Non-pigmented ciliary epithelial cell (primary cell): ENCODE measurements at places on chromosomes 11 and 22.
A peak's percentile ranks its signal among the peaks of the same experiment; 100 is the strongest.

DNA sequence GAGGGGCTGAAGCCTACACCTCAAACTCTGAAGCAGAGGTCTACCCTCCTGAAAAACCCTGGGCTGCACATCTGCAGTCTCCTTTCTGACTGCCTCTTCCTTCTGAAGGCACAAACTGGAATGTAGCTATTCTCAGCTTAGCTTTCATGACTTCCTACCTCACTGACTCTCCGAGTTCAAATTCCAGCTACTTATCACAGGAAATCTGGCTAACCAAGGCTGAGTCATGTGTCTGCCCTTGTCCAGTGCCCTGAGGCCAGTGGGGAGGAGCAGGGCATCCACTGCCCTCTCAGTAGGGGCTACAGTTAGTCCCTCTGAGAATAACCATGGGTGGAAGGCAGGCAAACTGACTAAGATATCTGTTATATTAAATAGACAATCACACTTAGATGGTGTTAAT is 29.2 kb downstream of the PDGFD start:
- no peak for DNase-seq

DNA sequence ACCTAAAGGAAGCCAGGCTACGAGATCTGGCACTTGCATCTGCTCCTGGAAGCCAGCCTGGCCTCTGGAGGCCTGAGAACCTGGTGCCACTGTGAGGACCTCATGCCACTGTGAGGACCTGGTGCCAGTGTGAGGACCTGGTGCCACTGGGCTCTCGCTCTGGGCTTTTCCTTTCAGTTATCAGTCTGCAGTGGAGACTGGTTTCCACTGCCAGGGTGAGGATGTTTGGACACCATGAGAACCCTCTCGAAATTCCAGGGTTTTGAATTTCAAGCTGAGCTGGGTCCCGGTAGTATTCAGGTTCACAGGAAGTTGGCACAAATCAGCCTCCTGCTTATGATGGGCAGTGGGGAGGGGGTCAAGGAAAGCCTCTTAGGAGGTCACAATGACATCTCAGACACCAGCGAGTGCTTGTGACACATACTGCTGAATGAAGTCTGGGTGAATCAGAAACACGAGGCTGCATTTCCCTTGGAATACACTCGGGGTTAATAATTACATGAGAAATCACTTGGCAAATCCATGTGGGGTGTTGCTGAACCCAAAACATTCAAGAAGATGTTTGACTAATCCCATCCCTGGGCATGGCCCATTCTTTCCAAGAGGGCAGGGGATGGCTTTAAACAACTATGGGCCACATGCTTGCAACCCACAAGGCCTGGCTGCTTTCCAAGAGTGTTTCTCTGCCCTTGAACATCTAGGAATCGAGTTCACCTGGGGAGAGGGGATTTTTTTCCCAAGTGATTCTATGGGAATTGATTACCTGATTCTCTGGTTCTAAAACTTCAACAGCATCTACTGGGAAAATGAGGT is 60.2 kb downstream of the LINC01488 start:
- no peak for DNase-seq

DNA sequence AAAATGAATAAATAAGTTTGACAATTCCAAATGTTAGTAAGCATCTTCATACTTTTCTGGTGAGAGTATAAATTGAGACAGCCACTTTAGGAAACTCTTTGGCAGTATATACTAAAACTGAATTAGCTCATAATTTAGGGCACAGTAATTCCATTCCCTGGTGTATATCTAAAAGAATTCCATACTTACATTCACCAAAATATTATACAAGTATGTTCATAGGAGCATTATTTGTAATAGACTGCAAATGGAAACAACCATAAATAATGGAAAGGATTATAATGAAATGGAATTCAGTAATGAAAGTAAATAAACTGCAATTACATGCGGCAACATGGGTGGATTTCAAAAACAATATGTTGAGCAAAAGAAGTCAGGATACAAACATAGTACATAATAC is 315.8 kb upstream of the LRRC4C start:
- no peak for DNase-seq

DNA sequence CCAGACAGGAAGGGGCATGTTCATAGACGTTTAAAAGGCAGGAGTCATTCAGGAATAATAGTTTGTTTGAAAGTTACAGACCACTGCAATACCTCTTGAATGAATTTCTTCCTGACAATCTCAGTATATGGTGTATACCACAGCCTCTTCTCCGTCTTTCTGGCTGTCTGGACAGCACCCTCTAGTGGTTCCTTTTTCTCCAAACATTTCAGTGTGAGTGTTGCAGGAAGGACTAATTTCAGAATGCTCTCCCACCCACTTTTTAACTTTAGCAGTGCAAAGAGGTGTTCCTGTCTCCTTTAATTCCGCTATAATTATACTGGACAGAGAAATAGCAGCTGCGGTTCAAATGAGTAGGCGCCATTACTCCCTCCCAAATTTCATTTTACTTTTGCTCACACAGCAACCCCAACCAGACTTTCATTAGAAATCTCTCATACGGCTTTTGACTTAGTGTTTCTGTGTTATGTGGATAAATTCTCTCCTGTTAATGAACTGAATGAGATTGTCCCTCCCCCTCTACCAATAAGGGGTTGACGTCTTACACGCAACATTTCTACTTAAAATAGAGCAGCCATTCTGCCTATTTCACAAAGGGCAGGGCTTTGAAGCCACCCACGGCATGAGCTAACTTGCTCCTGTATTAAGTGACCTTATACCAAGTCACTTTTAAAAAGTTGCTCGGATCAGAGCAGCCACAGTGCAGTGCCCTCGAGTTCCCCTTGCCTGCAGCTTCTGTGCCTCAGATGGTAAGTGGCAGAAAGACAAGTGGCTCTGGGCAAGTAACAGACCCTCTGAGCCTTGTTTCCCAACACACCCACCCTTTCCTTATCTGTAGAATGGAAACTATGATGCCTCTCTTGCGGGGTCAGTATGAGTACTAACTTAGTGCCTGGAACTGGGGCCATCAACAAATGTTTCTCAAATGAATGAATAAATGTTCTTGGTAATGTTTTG is 368.6 kb downstream of the OPCML start:
- DNase-seq: peak; percentile 1

GRCh38 chr11:120079750-120080610 is 57.9 kb downstream of the TRIM29 start:
- DNase-seq: no peak

DNA sequence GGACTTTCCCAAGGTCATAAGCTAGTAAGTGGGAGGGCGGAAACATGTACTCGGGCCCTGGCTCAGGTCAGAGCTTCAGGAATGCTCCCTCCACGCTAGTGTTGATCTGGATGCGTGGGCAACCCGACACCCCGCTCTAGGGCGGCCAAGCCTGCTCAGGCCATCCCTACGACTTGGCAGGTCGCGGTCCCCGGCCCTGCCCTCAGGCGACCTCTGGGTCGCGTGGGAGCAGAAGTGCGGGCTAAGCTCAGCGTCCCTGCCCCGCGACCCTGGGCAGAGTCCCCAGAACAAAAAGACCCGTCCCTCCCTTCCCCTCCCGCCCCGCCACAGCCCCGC is 781 bp upstream of the TEF start:
- DNase-seq: peak; percentile 60

DNA sequence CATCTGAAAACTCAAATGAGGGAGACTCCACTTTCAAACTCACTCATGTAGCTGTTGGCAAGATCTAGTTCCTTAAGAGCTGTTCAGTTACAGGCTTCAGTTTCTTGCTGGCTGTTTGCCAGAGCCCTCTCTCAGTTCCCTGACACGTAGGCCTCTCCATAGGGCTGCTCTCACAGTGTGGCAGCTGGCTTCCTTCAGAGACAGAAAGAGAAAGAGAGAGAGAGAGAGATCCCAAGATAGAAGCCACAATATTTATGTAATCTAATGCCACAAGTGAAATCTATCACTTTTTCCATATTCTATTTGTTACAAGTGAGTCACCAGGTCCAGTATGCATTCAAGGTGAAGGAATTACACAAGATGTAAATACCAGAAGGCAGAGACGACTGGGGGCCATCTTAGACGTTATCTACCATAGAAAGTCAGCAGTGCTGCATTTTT is 168.8 kb downstream of the RCN1 start:
- peak; percentile 70 for DNase-seq

DNA sequence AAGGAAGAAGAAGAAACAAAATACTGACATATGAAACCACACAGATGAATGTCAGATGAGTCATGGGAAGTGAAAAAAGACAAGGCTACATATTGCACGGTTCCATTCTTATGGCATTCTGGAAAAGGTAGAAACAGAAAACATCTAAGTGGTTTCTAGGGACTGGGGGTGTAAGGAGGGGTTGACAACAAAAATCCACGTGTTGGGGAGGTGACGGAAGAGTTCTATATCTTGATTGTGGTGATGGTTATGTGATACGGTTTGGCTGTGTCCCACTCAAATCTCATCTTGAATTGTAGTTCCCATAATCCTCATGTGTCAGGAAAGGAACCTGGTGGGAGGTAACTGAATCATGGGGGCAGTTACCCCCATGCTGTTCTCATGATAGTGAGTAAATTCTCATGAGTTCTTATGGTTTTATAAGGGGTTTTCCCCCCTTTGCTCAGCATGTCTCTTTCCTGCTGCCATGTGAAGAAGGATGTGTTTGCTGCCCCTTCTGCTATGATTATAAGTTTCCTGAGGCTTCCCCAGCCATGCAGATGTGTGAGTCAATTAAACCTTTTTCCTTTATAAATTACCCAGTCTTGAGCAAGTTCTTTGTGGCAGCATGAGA is 6.4 kb upstream of the ARFGAP3 start:
- DNase-seq: peak; percentile 84

DNA sequence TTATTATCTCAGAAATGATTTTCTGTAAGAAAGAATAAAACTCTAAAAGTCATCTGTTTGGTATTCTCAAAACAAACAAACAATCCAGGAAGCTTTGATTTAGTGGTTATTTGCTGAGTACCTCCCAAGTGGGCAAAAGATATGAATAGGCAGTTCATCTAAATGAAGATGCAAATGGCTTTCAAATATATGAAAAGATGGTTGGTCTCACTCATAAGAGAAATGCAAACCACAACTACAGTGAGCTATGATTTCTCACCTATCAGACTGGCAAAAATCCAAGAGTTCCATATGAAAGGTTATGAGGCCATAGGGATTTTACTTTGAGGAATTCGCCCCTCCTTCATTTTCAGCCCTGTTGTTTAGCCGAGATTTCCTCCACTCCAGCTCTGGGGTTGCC is 11.3 kb upstream of the P2RY2 start:
- DNase-seq: no peak

- no peak for DNase-seq
Observed at GRCh38 chr11:134677891-134678551, 266.0 kb upstream of the B3GAT1 start.

DNA sequence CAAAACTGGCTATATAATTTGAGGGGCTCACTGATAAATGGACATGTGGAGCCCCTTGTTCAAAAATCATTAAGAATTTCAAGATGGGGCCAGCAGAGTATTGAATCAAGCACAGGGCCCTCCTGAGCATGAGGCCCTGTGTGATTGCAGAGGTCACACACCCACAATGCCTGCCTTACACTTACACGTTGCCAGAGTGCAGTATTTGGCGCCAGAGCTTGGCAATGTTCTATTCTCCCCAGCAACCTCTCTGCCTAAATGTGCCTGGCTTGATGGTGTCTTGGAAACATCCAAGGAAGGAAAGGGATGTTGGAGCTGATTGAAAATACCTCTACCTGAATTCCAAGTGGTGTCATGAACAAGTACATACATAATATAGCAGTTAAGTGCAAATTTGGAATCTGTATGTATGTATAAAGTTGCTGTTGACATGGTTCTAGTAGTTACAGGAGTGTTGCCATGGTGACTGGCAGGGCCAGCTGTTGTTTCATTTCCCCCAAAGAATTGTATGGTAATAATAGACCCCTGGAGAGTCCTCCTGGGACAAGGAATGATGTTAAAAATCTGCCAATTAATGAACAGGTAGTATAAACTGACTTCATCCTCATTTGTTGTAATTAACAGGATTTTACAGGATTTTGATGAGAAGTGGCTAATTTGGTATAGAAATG is 205.7 kb upstream of the NAV2 start:
- no peak for DNase-seq

- DNase-seq: no peak
Observed at GRCh38 chr11:120529911-120530310, 18.4 kb downstream of the GRIK4 start.

DNA sequence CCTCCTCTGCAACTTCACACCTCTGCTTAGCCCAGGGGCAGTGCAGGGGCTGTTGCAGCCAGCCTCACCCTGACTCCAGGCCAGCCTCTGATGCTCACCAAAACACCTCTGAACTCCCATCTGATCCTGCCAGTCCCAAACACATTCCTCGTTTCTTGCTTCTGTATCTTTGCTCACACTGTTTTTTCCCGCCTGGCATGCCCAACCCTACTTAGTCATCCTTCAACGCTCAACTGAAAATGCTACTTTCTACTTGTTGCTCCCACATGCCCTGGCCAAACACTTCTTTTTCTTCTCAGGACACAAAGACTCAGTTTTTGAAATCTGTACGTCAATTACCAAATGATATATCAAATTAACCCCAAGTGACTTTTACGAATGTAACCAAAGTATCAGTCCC is 140.8 kb upstream of the ZBED5 start:
- DNase-seq: no peak

DNA sequence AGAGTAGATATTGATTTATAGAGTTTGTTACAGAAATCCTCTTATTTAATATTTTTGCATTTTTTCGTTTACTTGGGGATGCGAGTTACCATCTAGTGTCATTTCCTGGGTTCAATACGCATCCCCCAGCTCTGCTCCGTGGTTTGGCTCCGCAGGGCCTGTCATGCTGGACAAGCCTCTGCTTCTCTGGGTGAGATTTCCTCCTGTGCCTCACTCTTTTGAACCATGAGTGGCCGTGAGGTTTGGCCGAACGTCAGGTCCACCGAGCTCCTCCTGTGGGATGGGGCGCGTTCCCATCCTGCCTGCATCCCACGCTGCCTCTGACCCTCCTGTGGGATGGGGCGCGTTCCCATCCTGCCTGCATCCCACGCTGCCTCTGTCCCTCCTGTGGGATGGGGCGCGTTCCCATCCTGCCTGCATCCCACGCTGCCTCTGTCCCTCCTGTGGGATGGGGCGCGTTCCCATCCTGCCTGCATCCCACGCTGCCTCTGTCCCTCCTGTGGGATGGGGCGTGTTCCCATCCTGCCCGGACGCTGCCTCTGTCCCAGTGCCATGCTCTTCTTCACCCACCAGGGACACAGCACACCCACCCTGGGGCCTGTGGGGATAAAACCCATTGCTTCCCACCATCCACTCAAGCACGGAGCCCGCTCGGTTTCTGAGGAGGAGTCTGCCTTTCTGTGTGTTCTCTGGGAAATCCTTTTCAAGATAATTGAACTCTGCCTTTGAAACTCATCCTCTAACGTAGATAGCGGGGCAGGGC is 506.8 kb downstream of the BRD1 start:
- no peak for DNase-seq
